ENCODE measurements at places on chromosomes 7 and 10. TPM values are rescaled to one million over a fixed set of nuclear protein-coding genes. Genes with fewer than 3 reads are reported as not detected.

- no peak for DNase-seq
Observed at GRCh38 chr7:120834726-120835125, 23.2 kb downstream of the TSPAN12 start.

GRCh38 chr10:78927257-78927995 is 141.3 kb upstream of the ZMIZ1 start:
- DNase-seq: no peak

DNA sequence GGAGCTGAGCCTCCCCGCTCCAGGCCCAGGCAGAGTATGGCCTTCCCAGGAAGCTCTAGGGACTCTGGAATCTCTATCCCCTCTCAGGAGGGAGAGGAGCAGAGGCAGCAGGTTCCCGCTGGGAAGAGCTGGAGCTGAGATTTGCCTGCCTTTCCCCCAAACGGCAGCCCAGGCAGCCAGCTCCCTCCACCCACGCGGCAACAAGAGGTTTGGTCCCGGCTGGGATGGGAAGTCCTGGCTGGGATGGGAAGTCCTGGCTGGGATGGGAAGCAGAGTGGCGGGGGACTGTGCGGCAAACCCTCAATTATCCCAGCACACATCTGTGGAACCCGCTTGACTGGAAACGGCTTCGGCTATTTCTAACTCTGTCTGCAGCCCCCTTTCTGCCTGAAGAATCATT is 223.0 kb downstream of the ELFN1 start:
- no peak for DNase-seq

DNA sequence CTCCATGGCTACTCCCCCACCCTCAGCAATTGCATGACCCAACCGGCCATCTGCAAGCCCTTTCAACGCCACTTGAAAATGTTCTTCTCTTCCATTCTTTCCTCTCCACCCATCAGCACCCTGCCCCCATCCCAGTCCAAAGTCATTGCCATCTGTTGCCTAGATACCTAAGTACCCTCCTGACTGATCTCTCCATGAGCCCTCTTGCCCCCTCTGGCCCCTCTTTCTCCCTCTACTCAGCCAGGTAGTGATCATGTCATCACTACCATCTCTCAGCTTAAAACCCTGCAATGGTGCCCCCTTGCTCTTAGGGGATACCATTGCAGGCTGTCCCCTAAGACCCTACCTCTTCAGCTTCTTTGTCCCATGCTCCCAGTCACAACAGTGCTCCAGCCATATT is 30.5 kb upstream of the BTRC start:
- DNase-seq: no peak

- no peak for DNase-seq
Observed at GRCh38 chr10:124419635-124420034, 912 bp upstream of the OAT start.

- no peak for DNase-seq
Observed at GRCh38 chr7:144384555-144385245, 18.8 kb downstream of the NOBOX start.

- DNase-seq: peak; percentile 86
Observed at GRCh38 chr7:106775552-106775936, 89.5 kb upstream of the PIK3CG start.

- no peak for DNase-seq
Observed at GRCh38 chr7:27248911-27249723, 6.5 kb downstream of the EVX1 start.

DNA sequence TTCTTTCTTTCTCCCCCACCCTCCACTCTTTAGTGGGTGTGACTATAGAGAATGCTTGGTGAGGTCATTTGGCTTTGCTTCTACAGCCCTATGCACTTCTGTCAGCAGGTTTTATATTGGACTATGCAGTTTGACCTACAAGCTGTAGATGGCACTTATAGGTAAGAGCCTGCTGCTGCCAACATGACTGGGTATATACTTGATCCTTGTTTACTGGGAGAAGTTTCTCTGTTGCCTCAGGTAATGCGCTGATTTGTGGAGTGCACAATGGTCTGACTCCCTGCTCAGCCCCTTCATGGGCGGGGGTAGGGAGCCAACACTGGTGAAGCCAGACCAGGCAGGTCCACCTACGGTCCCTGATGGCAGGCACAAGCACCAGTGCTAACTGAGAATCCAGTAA is 33.7 kb upstream of the C7orf33 start:
- no peak for DNase-seq

- peak; percentile 91 for DNase-seq
Observed at GRCh38 chr10:10831085-10831484, 186.6 kb upstream of the CELF2 start.

- DNase-seq: no peak
Observed at GRCh38 chr7:128939861-128940410, 2.2 kb downstream of the IRF5 start.

GRCh38 chr7:142585425-142585824 is 163.8 kb upstream of the PRSS1 start:
- DNase-seq: no peak

GRCh38 chr10:60810437-60811182 is 32.3 kb downstream of the CDK1 start:
- peak; percentile 60 for DNase-seq

DNA sequence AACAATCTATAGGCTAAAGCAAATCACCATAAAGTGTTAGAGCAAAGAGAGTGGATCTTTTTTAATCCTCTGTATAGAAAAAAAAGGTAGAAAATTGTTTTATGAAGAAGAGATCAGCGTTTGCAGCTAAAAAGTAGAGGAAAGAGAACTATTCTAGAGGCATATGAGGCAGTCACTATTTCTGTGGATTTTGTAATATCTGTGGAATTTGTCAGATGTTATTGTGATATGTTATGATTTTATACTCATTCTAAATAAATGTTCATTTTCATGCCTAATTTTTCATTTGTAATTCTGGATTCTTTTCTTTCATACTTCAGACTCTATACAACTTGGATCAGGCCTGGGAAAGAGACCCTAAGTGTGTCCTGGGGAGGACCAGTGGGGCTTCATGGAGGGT is 295.0 kb upstream of the LYZL1 start:
- DNase-seq: peak; percentile 24

- no peak for DNase-seq
Observed at GRCh38 chr10:49608166-49609005, 1.7 kb upstream of the SLC18A3 start.

DNA sequence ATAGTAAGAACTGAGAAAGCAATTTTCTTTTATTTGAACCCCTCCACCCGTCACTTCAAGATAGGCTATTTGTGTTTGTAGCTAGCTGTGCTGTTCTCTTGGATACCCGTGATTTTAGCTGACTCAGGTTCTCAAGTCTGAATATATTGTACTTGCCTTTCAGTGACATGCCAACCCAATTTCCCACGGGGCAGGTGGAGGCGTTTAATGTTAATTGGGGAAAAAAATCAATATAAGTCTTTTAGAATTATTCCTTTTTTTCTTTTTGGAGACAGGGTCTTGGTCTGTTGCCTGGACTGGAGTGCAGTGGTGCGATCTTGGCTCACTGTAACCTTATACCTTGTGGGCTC is 36.4 kb downstream of the ZRANB1 start:
- no peak for DNase-seq

DNA sequence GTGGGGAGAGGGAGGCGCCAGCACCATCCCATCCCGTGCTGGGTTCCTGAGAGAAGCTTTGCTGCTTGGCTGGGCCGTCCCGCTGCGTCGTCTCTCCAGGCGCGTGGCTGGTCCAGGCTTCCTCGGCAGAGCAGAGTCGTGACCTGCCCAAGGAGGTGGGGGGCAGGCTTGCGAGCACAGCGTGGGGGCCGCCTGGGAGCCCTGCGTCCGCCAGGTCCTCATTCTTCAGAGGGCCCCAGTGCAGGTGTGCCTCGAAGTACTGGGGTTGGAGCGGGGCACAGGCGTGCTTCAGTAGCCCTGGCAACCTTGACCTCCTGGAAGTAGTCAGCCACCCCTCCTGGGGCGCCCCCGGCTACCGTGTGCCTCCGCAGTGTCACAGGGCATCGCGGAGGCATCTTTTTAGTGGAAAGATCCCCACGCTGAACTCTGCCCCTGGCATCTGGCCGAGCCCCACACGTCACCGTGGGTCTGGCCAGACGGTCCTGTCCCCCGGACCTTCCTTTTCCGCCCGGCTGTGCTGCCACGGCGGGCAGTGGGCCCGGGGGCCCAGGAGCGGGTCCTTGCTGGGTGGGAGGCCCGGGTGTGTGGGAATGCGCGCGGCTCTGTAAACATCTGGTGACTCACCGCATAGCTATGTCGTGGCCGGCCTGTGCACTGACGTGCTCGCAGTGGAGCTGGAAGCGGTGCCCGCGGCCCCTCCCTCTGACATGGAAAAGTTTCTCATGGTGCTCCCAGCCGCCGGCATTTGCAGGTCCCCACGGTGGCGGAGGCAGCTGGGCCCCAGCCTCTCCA is 6.4 kb downstream of the MAFK start:
- peak; percentile 99 for DNase-seq

- peak; percentile 85 for DNase-seq
Observed at GRCh38 chr7:74306730-74307469, 17.7 kb downstream of the CLIP2 start.

- no peak for DNase-seq
Observed at GRCh38 chr10:116098411-116099022, 174.5 kb downstream of the GFRA1 start.

GRCh38 chr7:83427884-83428283 is 221.1 kb downstream of the SEMA3E start:
- no peak for DNase-seq

- peak; percentile 28 for DNase-seq
Observed at GRCh38 chr10:68271196-68271882, 39.4 kb upstream of the ATOH7 start.

- peak; percentile 19 for DNase-seq
Observed at GRCh38 chr7:27661811-27662489, 733 bp downstream of the HIBADH start.

DNA sequence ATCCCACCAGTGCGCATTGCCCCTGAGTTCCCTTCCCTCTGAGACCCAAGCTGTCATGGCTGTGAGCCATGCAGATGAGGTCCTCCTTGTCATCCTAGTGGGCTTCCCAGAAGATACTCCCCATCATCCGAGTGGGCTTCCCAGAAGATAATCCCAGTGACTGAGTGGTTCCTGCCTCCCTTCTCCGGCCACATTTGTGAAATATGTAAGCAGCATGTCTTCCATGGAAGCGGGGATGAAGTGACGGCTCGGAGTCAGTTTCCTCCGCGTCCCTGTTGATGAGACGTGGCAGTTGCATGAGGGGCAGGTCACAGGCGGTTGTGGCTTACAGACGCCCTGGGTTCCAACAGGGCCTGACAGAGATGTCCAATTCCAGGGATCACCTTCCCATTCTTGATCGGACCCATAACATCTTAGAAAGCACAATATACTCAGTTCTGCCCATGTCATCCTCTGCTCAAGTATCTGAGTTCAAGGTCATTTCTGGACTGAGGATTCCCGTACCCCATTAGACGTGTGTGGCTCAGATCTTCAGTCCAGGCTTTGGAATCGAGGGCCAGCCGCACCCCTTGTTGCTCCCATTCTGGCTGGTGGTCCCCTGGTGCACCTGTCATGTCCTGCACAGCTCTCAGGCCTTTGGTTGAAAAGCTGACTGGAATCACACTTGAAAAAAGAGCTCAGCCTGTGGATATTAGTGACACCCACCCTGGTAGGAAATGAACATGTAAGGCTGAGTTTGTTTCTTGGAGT is 166.9 kb downstream of the PTPRN2 start:
- no peak for DNase-seq

GRCh38 chr10:88243836-88244730 is 339.0 kb downstream of the RNLS start:
- peak; percentile 87 for DNase-seq

DNA sequence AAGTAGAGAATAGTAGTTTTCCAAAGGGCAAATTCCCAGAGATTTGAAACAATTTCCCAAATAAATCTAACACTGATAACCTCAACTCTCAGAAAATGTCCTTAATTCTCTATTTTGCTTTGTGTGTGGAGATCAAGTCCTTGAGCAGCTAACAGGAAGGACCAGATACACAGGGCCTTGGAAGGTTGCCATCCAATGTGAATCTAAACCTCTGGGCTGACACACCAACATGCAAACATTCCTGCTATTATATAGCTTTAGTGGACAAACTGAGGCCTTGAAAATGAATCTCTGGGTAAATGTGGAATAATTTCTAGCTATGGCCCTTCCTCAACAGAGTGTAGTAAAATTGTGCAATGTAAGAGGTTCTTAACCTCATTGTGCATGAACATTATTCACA is 44.1 kb upstream of the PARD3 start:
- DNase-seq: peak; percentile 26

DNA sequence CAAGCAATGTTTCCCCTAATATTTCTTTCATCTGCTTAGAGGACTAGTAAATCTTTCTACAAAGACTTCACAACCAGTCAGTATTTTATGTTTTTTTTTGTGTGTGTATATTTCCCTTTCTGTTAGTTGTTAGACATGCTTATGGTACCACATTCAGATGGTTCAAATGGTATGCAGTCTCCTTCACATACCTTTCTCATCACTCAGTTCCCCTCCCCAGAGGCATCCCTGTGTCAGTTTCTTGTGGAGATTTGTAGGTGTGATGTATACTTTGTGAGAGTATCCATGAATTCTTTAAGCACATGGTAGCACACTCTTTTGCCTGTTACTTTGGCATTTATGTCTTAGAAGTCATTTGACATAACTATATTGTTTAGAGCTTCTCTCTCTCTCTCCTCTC is 4.4 kb downstream of the ZNF485 start:
- peak; percentile 43 for DNase-seq

- DNase-seq: peak; percentile 66
Observed at GRCh38 chr10:35643151-35644049, 1.3 kb upstream of the FZD8 start.

DNA sequence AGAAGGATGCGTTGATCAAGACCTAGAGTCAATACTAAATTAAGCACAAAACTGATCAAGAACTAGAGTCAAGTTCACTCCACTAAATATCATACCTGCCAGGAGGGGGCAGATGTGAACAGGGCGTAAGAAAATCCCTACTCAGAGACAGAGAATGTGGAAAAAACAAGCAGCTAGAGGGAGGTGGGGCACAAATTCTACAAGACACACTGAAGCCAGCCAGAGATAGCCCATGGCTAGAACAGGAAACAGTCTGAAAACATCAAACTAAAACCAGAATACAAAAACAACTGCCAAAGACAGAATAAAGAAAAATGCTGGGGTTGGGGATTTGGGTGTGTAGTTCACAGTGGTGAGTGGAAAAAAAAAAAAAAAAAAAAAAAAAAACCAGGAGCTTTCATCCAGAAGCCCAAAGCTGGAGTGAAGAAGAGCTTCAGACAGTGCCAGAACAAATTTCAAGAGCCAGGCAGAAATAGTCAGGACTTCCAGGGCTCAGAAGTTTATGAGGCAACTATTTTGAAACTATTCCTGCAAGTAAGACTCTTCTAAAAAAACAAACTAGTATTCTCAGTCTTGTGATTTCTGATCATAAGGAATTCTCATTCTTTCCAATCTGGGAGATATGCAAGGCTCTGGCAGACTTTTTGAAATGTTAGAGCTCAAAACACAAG is 118.3 kb downstream of the CCDC71L start:
- peak; percentile 89 for DNase-seq

DNA sequence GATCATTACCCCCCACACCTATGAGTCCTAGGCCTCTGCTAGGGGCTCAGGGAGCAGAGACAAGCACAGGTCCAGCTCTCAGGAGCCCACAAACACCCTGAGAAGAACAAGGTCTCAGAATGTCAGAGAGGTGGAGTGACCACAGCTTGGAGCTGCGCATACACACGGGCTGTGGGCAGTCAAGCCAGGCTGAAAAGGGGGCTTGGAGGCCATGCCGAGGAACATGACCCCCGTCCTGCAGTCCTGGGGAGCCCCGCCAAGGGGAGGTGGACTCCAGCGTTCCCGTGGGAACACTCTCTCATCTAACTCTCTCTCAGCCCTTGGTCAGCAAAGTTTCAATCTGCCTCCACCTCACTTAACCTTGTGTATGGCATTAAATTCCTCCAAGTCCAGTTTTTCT is 7.8 kb upstream of the MMP21 start:
- no peak for DNase-seq

MLLT10 gene
- polyA plus RNA-seq: 22.5 TPM

GIGYF1 gene
- 10.7 TPM for polyA plus RNA-seq

FAM20C gene
- polyA plus RNA-seq: 36.6 TPM

SMURF1 gene
- 13.3 TPM for polyA plus RNA-seq

Data from IMR-90 (cell line).